ENCODE measurements at places on chromosomes 5 and 9.

DNA sequence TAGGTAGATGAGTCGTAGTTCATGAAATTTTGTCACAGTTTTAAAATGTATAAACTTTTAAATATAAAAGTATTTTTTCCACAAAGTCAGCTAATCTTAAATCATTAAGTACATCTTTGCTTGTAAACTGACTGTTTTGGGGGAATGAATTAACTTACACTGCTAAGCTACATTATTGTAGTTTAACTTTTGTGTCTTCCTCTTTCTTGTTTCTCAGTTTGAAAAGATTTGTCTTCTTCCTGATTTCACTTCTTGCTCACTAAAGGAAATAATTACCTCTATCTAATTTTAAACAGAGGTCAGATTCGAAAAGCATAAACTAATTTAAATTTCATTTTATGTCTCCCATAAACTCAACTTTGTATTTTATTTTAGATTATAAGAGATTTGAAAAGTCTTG is 5.7 kb downstream of the NIPSNAP3B start:
- no peak for DNase-seq

- no peak for DNase-seq
These were observed 12.4 kb downstream of the ZNF474 start for GRCh38 chr5:122141751-122142150.

- no peak for DNase-seq
These were observed 273.3 kb upstream of the SEMA6A start for GRCh38 chr5:116847960-116848359.

DNA sequence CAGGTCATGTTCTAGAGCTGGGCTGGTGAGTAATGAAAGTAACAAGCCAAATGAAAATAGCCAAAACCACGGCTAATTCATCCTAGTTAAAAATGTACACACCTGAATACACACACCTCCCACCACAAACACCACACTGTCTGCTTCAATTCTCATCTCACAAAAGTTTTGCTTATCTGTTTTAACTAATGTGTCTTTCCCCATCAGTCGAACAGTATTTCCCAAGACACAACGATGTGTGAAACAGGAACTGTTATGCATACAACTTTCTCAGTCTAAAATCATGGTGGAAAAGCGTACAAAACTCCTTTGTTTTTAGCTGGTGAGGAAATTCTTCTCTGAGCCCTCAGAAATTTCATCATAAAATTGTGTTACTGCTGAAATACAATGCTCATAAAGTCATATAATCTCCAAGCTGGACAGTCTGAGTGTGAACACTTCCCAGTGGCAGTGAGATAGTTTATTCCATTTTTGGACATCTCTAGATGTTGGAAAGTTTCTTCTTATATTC is 242.4 kb downstream of the EFNA5 start:
- DNase-seq = no peak

GRCh38 chr5:148427370-148428042 is 43.7 kb downstream of the FBXO38 start:
- no peak for DNase-seq
